ENCODE measurements at places on chromosomes 2 and 18.
A peak's percentile ranks its signal among the peaks of the same experiment; 100 is the strongest.

DNA sequence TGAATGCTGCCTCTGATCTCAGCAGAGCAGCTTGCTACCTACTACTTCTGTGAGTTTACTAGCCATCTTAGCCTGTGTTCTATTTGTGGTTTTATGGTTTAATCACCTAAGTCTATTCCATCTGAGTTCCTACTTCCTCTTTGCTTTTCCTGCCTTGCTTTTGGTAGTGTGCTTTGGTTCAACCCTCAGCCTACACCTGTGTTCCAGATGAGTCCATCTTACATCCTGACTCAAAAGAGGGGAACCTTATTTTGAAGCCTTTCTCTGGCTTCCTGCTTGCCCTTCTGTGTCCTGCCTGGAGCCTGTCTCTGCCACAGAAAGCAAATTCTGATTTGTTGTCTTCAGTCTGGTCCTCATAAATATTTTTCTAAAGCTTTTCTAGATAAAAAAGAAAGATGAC is 530.3 kb upstream of the MEX3C start:
- no peak for DNase-seq

DNA sequence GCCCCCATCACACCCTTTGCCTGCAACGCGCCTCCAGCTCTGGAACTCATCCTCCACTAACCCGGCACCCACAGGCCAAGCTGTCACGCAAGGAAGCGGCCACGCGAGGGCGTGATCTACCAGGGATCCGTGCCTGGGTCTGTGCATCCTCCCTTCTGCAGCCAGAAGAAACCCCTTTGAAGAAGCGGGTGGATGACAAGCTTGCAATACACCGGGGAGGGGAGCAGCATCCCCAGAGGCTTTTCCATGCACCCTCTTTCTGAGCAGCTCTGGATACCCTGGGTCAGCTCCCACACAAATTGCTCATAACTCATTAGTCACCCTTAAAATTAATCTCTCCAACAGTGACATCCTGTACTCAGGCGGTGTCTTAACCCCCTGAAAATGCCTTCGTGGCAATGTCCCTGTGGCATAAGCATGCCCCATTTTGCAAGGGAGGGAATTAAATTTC is 47.6 kb downstream of the PDCL3 start:
- peak; percentile 81 for DNase-seq

DNA sequence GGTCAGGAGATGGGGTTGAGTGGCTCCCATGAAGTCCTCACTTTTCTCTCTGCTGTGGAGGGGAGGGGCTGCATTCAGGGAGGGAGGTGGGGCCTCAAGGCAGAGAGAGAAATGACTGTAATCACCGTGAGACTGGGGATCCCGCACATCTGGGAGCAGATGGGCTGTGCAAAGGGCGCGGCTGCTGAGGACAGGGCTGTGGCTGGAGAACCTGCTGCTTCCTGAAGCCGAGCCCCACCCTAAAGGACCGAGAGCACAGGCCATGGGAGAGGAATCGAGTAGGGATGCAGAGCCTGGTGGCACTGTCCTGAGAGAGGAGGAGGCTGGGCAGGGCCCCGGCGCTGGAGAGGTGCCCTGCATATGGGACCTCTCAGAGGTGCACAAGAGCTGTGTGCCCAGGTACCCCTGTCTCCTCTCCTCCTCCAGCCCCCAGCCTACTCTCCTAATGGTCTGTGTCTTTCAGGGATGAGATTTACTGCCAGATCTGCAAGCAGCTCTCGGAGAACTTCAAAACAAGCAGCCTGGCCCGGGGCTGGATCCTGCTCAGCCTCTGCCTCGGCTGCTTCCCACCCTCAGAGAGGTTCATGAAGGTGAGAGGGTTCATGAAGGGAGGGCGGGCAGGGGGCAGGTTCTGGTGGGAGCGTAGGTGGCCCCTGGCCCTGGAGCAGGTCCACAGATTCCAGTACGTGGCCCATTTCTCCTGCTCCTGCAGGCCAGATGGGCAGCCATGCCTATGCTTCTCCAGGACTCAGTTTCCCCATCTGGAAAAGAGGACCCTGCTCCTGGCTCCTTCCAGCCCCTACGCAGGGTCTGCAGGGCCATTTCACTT is 25.9 kb upstream of the GPR17 start:
- DNase-seq = peak; percentile 89

GRCh38 chr2:96163768-96164429 is 18.7 kb upstream of the DUSP2 start:
- peak; percentile 95 for DNase-seq

DNA sequence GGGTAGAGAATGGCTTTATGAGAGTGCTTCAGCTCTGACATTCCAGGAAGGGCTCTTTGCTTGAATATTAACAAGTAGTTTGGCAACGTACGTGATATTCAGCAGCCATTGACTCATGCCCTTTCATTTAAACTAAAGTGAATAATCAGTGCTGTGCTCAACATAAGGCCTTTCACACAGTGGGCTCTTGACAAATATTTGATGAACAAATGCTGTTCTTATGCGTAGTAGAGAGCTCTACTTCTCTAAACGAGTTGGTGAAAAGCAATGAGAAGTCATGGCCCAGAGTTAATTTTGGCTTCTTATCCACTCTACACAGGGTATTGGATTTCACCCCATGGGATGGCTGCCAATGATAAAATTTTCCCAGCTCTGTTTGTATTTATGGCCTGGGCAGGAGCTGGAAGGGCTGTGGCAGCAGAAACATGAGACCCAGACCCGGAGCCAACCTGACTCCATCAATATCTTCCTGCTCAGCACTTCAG is 338.9 kb downstream of the CCDC85A start:
- DNase-seq = no peak

DNA sequence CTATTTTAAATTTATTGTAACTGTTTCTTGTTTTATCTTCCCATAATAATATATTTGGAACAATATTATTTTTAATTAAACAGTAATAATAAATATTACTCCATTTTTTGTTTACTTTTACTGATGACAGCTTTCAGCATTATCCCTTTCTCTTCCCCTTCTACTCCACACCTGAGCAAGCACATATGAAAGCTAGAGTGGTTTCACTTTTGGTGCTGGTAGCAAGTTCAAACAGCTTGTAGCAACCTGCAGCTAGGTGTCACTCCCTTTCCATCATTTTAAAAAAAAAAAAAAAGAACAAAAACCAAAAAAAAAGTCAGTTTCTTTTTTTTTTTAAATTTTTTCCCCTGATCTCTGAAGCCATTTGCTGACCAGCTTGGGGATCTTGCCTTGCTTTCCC is 801.8 kb downstream of the CCDC85A start:
- no peak for DNase-seq

GRCh38 chr18:57337890-57338289 is 14.5 kb upstream of the ST8SIA3 start:
- DNase-seq = no peak

All from DND-41 (cell line).